ENCODE measurements at places on chromosomes 5 and 9. TPM values are rescaled to one million over a fixed set of nuclear protein-coding genes. Genes with fewer than 3 reads are reported as not detected.

DNA sequence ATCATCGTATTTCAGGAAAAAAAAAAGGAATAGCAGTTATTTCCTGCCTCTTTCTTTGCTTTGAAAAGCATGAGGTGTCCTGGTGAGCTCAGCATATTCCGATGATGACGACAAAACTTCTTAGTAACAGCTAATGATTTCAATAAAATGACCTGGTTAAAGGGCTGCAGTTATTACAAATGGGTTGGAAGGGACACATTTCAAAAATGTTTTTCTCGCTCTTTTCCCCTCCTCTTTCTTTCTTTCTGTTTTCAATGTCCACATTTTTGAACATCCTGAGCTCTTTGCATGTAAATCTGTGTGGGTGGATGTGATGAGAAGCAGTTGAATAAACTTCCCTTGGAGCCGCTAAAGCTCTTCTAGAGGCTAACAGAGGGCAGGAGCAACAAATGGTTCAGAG is 186.8 kb upstream of the SLC27A6 start:
- H3K4me1 ChIP-seq: peaks cover 47% of the 10 kb centered on the region
- H3K27ac ChIP-seq: peak overlapping the region; percentile 55
- no peak for DNase-seq
- no peak overlapping the region for H3K4me3 ChIP-seq
- H3K36me3 ChIP-seq: no peaks in the 10 kb centered on the region

DNA sequence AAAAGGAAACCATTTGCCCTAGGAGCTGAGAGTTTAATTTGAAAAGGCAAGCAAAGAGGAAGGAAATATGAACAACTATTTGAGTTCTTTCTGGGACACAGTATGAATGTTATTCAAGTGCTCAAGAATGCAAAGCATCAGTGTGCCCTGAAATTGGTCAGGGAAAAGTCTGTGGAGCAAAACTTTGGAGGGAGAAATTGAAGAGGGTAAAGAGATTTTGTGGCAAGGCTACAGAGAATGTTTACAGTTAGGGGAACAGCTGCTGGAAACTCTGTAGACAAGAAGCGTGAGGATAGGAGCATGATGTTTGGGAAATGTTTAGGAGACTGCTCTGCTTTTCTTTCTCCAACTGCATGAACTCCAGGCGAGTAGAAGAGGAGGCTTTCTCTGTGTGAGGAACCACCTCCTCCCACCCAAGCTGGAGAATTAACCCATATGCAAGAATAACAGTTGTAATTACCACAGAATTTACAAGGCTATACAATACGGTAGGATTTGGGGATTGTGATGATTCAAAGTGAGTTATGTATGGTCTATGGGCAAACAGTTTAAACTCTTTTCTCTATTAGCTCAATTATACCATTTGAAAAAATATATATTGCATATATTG is 75.4 kb upstream of the IL7R start:
- no peak overlapping the region for H3K27ac ChIP-seq
- no peaks in the 10 kb centered on the region for H3K4me1 ChIP-seq
- H3K4me3 ChIP-seq: no peak overlapping the region
- no peaks in the 10 kb centered on the region for H3K36me3 ChIP-seq
- no peak for DNase-seq

GRCh38 chr5:56649569-56649968 is 165.8 kb upstream of the MAP3K1 start:
- no peak for DNase-seq
- H3K27ac ChIP-seq: no peak overlapping the region
- no peaks in the 10 kb centered on the region for H3K36me3 ChIP-seq
- no peak overlapping the region for H3K4me3 ChIP-seq

DNA sequence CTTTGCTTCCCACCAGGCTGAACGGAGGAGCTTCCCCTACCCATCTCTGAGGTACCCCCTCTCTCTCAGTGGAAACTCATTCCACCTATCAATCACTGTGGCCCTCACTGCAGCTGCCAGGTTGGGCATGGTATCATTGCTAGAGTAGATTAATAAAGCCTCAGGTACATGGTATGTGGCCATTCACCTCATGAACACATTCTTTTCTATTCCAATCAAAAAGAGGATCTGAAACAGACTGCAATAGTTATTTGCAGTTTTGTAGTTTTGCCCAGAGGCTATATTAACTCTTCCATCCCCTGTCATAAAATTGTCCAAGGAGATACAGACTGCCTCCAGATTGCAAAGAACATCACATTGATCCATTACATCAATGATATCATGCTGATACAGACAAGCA is 85.8 kb upstream of the MVB12B start:
- H3K4me3 ChIP-seq: no peak overlapping the region
- H3K27ac ChIP-seq: no peak overlapping the region
- peaks cover 2% of the 10 kb centered on the region for H3K27me3 ChIP-seq
- H3K4me1 ChIP-seq: no peaks in the 10 kb centered on the region
- no peak for DNase-seq

PAEP gene
- total RNA-seq: not detected

ABLIM3 gene
- total RNA-seq: 0.46 TPM

GRCh38 chr9:16670791-16671190 is 199.7 kb downstream of the BNC2 start:
- no peak overlapping the region for H3K4me3 ChIP-seq
- no peak overlapping the region for H3K27ac ChIP-seq
- DNase-seq: no peak
- H3K36me3 ChIP-seq: no peaks in the 10 kb centered on the region

HSPB3 gene
- not detected for total RNA-seq

DNA sequence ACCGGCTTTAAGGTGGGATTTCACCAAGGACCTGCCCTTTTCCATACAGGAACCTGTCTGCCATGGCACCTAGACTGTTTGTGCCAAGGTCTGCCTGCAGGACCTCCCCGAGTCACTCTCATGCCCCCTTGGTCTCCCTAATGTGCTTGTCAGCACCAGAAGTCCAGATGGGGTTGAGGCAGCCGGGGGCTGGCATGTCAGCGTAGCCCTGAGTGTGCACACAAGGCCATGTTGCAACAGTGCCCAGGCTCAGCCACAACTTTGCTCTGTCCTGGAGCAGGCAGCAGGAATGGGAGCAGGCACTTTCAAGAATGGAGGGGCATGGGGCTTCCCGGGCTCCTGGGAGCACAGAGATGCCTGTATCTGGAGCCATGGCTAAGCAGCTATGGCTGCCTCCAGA is 621.5 kb downstream of the CDH9 start:
- no peak overlapping the region for H3K4me3 ChIP-seq
- peaks cover 3% of the 10 kb centered on the region for H3K27me3 ChIP-seq
- DNase-seq: no peak
- H3K27ac ChIP-seq: no peak overlapping the region
- H3K36me3 ChIP-seq: peaks cover 3% of the 10 kb centered on the region

ANP32B gene
- total RNA-seq: 149 TPM

GRCh38 chr9:113570106-113570505 is 106.6 kb downstream of the RGS3 start:
- H3K4me1 ChIP-seq: peaks cover 17% of the 10 kb centered on the region
- no peaks in the 10 kb centered on the region for H3K27me3 ChIP-seq
- H3K4me3 ChIP-seq: no peak overlapping the region
- H3K36me3 ChIP-seq: no peaks in the 10 kb centered on the region

- no peaks in the 10 kb centered on the region for H3K27me3 ChIP-seq
- H3K27ac ChIP-seq: no peak overlapping the region
- H3K4me3 ChIP-seq: no peak overlapping the region
- DNase-seq: no peak
- H3K36me3 ChIP-seq: peaks cover 30% of the 10 kb centered on the region
These were observed 35.8 kb upstream of the MEGF10 start for GRCh38 chr5:127254729-127255284.

- no peak for DNase-seq
- no peaks in the 10 kb centered on the region for H3K36me3 ChIP-seq
- no peaks in the 10 kb centered on the region for H3K4me1 ChIP-seq
- H3K27me3 ChIP-seq: peaks cover 3% of the 10 kb centered on the region
These were observed 22.5 kb upstream of the NINJ1 start for GRCh38 chr9:93156475-93157008.

DNA sequence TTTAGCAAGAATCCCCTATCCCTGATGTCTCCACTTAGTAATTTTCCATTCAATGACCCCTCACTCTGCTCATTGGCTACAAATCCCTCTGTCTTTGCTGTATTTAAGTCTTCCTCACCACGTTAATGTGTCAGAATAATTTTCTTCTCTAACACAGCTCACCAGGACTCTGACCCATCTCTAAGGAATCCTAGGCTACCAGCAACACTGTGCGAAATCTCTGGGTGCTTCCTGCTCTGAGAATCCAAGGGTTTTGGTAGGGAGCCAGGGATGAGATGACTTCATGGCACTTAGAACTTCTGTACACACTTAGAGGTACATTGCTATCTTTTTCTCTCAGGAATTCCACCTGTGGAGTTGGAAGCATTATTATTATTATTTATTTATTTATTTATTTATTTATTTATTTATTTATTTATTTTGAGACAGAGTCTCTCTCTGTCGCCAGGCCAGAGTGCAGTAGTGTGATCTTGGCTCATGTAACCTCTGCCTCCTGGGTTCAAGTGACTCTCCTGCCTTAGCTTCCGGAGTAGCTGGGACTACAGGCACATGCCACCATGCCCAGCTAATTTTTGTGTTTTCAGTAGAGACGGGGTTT is 53.5 kb downstream of the FOXI1 start:
- H3K27ac ChIP-seq: no peak overlapping the region
- H3K4me3 ChIP-seq: no peak overlapping the region
- no peaks in the 10 kb centered on the region for H3K27me3 ChIP-seq

DNA sequence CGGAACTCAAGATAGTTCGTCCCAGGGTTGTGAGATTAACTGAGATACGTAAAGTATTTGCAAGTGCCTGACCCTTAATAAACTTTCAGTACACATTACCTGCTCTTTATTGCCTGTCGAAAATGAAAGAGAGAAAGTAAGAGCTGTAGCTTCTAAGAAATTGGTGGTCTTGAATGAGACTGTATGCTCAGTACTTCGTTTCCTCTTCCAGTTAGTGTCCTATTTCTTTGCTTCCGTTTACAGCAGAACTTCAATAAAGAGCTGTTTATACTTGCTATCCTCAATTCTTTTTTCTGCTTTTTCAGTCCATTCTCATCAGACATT is 534 bp downstream of the SRFBP1 start:
- peaks cover 21% of the 10 kb centered on the region for H3K4me1 ChIP-seq
- H3K27me3 ChIP-seq: no peaks in the 10 kb centered on the region
- peaks cover 16% of the 10 kb centered on the region for H3K36me3 ChIP-seq
- DNase-seq: no peak

DNA sequence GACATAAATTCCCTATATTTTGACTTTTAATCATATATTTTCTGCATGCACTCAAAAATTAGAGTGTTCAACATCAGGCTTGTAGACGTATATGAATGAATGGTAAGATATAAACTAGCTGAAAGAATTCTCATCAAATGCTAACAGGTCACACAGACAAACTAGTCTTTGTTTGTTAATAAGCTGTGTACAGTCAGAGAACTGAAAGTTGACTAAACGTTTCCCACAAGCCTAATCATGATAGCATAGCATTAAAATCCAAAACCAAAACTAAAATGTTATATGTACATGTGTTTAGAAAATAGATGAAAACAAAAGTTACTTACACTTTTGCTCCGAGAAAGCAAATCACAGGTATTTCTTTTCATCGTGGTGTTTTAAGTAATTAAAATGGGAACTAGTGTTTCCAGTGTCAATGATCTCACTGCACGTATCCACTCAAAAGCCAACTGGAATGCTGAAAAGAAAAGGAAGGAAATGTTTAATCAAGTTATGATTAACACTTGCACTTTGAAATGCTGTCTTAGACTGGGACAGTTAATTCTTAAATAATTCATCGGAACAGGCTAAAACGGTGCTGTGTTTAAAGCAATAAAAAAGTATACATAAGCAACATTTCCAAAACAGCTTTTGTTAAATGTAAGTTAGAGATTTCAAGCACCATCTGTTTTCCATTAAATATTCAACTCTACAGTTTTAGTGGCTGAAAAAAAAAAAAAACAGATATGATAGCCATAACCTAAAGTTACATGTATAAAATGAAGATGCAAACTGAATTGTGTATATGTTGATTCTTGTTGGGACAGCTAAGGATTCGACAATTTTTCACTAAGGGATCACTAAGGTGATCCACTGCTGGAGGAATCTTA is 291.9 kb upstream of the PDE4D start:
- H3K36me3 ChIP-seq: no peaks in the 10 kb centered on the region
- H3K4me1 ChIP-seq: no peaks in the 10 kb centered on the region
- H3K27ac ChIP-seq: no peak overlapping the region
- no peak overlapping the region for H3K4me3 ChIP-seq
- H3K27me3 ChIP-seq: no peaks in the 10 kb centered on the region

DNA sequence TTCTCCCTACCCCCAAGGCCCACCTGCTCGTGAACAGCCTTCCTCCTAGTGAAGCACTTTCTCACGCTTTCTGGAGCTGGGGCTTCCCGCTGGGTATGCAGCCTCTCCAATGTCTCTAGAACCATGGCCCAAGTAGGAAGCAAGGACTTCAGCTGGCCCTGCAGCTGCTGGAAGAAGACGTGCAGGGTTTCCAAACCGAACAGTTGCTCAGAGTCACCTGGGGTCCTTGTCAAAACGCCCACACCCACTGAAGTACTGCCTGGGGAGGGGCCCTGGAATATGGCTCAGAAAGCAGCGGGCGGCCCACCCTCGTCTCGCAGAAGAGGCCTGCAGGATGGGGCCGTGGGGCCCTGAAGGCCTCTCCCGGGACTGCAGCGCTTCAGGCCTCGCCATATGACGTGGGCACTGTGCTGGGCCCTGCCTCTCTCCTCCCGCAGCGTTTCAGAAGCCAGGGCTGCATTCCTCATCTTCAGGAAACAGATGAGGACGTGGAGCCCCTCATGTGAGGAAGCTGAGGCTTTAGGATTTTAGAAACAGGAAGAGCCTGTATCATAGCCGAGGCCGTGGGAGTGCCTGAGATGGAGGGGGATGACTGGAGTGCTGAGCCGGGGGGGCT is 116.0 kb upstream of the LMX1B start:
- no peak overlapping the region for H3K4me3 ChIP-seq
- no peak for DNase-seq
- H3K27me3 ChIP-seq: peaks cover 12% of the 10 kb centered on the region
- H3K4me1 ChIP-seq: peaks cover 13% of the 10 kb centered on the region
- no peaks in the 10 kb centered on the region for H3K36me3 ChIP-seq

DNA sequence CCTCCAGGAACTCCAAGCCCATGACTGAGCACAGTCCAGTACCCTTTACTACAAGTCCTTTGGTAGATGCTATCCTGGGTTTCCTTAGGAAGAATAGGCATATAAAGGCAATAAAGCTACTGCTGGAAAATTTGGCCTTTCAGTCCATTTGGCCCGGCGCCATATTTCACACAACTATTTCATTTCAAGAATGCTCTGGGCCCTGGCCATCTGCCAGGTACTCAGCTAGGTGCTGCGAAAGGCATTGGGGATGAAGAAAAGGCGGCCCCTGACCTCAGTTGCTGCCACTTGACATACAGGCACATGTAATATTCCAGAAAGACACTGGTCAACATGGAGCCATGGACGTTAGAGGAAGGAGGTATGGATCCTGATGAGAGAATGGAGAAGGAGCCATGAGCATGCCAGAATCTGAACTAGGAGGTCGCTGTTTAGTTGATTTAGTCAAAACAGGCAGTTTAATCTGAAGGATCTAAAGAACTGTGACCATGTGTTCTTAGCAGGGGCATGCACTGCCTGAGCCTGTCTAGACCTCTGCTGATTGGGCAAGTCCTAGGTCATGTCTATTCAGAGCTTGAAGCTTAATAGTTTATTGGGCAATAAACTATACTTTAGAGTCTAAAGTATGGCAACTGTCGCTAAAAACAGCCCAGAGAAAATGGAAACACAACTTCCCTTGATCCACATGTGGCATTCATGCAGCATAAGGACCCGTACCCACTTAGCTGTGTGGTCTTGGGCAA is 149.3 kb downstream of the MELK start:
- H3K27ac ChIP-seq: no peak overlapping the region
- H3K27me3 ChIP-seq: no peaks in the 10 kb centered on the region
- peaks cover 13% of the 10 kb centered on the region for H3K4me1 ChIP-seq
- no peaks in the 10 kb centered on the region for H3K36me3 ChIP-seq

All from WTC11 (cell line).